Forelimb muscle (tissue), 1 donor: ENCODE measurements at places on chromosomes 1 and 21. TPM values are rescaled to one million over a fixed set of nuclear protein-coding genes. Genes with fewer than 3 reads are reported as not detected.

GRCh38 chr1:55062801-55063576, 23.6 kb downstream of the PCSK9 start:
- DNase-seq, result no peak

ERICH3 gene
- not detected for polyA plus RNA-seq

GRCh38 chr1:204714194-204714860, 28.8 kb upstream of the LRRN2 start:
- no peak for DNase-seq

BEST4 gene
- 0.27 TPM for polyA plus RNA-seq

GRCh38 chr1:19412654-19413053, 72.7 kb downstream of the CAPZB start:
- DNase-seq, result no peak

LEFTY2 gene
- polyA plus RNA-seq, result 6.4 TPM

DNA sequence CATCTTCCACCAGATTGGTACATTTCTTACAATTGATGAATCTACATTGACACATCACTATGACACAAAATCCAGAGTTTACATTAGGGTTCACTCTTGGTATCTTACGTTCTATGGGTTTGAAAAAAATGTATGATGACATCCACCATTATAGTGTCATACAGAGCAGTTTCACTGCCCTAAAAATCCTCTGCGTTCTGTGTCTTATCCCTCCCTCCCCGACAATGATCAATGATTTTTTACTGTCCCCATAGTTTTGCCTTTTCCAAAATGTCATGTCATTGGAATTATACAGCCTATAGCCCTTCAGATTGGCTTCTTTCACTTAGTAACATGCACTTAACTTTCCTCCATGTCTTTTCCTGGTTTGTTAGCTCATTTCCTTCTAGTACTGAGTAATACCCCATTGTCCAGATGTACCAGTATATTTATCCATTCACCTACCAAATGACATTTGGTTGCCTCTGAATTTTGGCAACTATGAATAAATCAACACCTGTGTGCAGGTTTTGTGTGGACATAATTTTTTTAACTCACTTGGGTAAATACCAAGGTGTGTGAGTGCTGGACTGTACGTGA, 80.9 kb upstream of the CDC42BPA start:
- DNase-seq, result no peak

DNA sequence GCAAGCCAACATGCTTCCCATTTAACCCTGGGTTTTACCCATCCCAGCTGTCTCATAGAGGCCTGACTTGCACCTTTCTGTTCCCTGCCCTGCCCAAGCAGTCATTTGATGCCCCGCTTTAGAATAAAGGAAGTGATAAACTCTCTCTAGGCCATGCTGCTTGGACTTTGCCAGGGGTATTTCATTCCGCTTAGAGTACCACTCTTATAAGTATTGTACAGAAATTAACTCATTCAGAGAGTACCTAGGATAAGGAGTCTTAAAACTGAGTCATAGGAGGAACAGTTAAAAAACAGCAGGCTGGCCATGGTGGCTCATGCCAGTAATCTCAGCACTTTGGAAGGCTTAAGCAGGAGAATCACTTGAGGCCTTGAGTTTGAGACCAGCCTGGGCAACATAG, 21.0 kb upstream of the LYST start:
- DNase-seq, result no peak

GRCh38 chr1:203173566-203173965, 2.1 kb downstream of the MYBPH start:
- no peak for DNase-seq

GBP3 gene
- polyA plus RNA-seq, result 2.5 TPM

- no peak for DNase-seq
These were observed 20.5 kb upstream of the RPTN start for GRCh38 chr1:152179566-152179965.

CD244 gene
- 0.16 TPM for polyA plus RNA-seq

DNA sequence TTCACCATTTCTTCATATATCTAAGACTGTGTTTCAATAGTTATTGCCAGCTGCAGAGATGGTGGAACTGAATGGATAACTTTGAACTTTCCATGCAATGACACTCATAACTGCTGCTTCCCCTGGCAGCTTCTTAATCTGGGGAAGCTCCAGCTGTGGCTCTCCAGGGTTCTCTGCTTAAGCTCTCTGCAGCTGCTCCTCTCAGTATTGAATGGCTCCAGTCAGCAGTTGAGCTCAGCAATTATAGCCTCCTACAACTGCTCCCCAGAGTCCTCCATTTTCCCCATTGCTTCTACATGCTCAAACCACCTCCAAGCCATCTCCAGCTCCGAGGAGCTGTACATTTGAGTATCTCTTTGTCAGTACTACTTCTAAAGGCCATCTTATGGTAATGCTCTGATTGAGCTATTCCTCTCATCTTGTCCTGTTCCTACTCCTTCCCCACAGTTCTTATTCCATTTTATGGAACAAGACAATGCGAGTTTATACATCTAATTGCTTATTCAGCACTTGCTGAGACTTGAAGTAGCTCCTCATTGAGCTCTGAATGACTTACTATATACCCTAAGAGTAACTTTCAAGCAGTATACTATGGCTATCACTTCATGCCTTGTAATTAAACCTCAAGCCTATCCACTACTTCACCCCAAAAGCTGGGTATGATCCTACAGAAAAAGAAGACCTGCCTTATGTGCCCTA, 362.4 kb downstream of the NEGR1 start:
- DNase-seq, result no peak

OR4F16 gene
- not detected for polyA plus RNA-seq

GRCh38 chr1:16235944-16236510, 956 bp downstream of the CPLANE2 start:
- DNase-seq, result no peak
